Dermis lymphatic vessel endothelial cell (primary cell): ENCODE measurements at places on chromosomes 11 and 22. TPM values are rescaled to one million over a fixed set of nuclear protein-coding genes. Genes with fewer than 3 reads are reported as not detected.

Gene DNAJC24
- 8.2 and 13.6 TPM in 2 replicates for total RNA-seq

Gene WBP2NL
- 0.11 TPM in 1 of 2 replicates, not detected in the other for total RNA-seq

Gene DMC1
- 0.76 and 1.1 TPM in 2 replicates for total RNA-seq

Gene ANKK1
- not detected in 2 replicates for total RNA-seq

Gene LRRC4C
- total RNA-seq, result not detected in 2 replicates

Gene OR4A16
- total RNA-seq, result not detected in 2 replicates
